ELF-1 (cell line): ENCODE measurements at places on chromosomes 2 and 18.
A peak's percentile ranks its signal among the peaks of the same experiment; 100 is the strongest.

GRCh38 chr18:2348003-2348402 is 223.3 kb downstream of the METTL4 start:
- no peak for DNase-seq

- DNase-seq = no peak
Measured at GRCh38 chr2:216014986-216015385, 1.6 kb upstream of the MREG start.

DNA sequence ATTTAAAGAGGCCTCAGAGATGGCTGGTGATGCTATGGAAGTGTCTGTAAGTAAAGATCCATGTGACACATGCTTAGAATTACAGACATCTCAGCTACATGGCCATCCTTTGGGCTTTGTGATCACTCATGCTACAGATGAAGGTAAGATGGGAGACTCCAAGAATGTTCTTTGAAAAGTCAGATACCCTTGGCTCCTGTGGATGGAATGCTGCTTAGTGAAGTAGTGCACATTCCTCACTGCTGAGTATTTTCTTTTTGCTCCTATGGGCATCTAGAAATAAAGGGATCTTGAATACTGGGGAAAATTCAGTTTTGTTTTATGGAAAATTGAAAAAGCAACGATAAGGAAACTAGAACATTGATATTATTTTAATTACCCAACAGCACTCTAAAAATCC is 55.2 kb upstream of the REV1 start:
- DNase-seq = no peak

GRCh38 chr2:104859766-104860450 is 6.0 kb downstream of the POU3F3 start:
- no peak for DNase-seq

DNA sequence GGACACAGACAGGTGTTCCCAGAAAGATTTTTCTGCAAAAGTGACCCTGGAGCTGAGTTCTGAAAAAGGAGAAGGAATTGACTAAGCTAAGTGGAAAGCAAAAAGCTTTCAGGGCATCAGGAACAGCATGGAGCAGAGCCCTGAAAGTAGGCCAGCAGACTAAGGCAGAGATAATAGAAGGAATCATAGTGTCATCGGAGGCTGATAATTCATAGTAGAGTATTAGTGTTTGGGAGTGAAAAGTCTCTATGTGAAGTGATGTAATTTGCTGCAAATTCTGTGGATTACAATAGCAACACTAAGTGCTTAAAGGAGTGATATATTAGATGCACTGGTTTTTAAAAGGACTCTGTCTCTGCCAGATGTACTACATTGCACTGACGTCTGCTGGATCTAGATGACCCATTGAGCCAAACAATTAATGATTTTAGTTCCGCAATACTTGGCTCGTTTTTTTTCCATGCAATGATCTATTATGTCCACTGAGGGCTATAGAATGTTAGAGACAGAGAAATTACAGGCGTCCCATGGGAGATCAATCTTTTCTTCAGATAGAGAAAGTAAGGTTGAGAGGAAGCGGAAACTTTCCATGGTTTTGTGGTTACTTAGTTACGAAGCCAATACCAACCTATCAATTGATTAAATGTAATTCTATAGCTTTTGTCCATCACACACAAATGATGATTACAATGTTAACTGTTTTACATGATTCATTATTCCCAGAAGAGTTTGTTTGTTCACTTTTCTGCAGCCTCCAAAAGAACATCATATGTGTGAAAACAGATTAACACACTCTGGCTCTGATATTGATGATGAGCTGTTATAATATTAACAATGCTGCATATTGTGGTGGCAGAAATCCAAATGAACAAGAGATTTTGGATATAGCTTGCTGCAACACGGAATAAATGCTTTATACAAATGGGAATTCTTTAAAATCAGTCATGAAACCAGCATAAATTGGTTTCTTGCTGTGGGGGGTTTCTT is 143.7 kb downstream of the MC4R start:
- DNase-seq = no peak

DNA sequence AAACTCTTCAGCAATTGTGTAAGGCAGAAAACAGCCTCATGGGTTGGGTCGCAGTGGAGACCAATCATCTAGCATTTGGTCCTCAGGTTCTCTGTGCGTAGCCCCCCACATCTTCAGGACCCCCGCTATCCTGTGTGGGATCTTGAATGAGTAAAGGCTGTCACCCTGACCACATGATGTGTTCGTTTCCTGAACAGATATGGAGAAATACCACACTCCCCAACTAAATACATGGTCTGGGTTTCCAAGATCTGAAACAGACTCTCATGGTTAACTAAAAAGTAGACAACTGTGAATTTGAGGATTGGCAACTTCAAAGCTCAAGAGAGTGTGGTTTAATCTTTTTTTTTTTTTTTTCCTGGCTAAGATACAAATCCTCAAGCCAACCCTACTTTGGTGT is 23.2 kb downstream of the DOCK10 start:
- no peak for DNase-seq

GRCh38 chr18:47254341-47254939 is 3.0 kb upstream of the SKOR2 start:
- peak; percentile 84 for DNase-seq
